ENCODE measurements at places on chromosomes 13 and 19. TPM values are rescaled to one million over a fixed set of nuclear protein-coding genes. Genes with fewer than 3 reads are reported as not detected.

DNA sequence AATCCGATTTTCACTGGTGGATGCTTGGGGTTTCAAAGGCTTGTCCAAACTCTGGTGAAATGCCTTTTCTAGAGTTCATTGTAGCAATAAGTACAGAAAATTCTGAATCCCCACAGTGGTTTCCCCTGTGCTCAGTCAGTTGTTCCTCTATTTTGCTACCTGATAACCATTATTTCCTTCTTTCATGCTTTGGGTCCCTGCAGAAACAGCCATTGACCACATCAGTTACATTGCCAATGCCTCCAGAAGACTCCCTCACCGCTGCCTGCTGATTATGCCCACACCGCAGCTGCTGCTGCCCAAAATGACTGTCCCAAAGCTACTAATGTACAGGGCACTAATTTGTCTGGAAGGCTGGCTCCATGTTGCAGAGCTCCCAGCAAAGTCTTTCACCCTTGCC, 517.3 kb downstream of the KLF12 start:
- DNase-seq: no peak

DNA sequence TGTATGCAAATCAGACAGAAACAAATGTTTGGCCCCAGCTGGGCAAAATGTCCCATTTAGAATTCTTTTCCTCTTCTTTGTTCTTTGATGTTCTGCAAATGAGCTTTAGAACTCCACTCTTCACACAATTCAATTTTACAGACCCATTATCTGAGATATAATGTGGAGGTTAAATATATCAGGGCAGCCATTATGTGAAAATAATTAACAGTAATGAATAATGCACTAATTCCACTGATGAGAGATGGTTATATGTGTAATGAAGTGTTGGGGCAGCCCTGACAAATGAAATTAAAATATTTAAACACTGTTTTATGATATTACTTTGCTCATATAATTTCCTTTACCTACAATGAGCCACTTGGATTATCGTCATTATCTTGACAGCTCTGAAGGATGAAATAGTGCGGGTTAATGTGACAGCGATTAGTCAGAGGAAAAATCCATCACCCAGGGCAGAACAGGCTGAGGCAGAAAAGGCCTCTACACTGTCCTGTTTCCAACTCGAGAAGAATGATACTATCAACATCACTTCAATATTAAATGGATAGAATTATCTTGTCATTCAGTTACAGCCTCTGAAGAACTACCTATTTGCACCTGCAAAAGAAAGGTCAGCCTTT, 321.1 kb downstream of the RBM26 start:
- DNase-seq: no peak

The LILRB1 gene
- total RNA-seq: 11.4 TPM

- no peak for DNase-seq
These were observed 370.8 kb downstream of the MYO16 start for GRCh38 chr13:109000207-109000606.

The CACNG6 gene
- not detected for total RNA-seq

- no peak for DNase-seq
These were observed 14.6 kb downstream of the CBARP start for GRCh38 chr19:1223018-1223855.

The COX6B2 gene
- not detected for total RNA-seq

DNA sequence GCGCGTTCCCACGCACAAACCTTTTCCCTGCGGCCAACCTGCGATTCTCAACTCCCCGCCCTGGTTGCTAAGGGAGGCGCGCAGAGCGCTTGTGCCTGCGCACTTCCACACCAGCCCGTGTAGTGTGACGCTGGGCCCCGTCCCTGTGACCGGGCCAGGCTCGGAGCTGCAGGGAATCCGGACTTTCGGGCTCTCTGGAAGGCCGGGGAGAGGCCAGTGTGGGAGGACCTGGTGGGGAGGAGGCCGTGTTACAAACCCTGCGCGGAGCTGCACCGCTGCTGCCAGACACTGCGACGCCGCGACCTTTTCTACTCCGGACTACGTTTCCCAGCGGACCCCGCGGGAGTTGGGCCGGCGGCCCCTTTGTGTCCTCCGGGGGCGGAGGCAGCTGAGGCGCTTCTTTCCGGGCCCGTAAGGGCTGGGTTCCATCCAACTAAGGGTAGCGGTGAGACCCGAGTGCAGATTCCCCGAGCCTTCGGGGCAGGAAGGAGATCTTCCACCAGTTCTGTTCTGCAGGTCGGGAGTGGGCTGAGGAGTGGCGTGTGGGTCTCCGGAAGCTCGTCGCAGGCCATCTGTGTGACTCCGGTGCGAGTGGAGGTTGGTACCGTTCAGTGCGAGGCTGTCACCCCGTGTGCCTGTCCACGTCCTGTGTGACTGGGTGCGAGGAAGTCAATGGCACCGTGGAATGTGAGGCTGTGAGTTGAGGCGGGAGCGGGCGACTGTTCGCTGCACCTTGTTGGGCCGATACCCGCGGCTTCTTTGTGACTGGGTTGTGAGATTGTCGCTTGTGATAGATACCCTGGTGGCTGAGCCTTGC, at the start of gene ZNF570:
Gene ZNF570, plus strand, starts transcription at position 396 of the 817 bp plus-strand sequence. CDS start 999 bp downstream, outside the sequence.
- DNase-seq: peak; percentile 90

The AMER2 gene
- not detected for total RNA-seq

DNA sequence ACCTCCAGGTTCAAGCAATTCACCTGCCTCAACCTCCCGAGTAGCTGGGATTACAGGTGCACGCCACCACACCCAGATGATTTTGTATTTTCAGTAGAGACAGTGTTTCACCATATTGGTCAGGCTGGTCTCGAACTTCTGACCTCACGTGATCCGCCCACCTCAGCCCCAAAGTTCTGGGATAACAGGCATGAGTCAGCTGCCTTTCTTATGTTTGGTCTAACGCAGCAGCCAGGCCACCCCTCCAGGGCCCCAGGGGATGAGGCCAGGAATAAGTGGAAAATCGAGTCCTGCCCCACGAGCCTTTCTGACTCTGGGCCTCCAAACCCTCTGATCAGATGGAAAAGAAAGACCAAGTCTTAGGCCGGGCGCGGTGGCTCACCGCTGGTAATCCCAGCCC, 44.5 kb downstream of the CERS4 start:
- DNase-seq: no peak

GRCh38 chr19:38900202-38900629, 447 bp downstream of the NFKBIB start:
- no peak for DNase-seq

DNA sequence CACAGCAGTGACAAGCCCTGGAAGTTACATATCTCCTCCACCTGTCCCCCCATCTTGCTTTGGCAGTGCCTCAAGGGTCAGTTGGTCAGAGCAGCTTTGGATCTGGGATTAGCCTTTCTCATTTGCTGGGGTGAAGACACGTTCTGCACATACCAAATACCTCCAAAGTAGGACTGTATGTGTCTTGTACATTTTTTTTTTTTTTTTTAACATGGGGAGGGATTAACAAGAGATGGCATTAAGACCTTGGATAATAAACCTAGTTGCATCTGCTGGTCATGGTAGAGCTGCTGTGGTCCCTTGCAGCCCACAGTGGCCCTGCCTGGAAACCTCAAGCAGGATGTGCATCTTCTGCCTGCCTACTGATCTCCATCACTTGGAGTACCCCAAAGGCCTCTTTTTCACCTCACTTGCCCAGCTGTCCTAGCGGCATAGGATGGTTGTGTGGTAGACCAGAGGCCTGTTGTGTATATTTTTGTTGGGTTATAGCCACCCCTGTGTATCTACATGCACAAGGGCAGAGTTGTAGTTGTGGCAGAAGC, 2.5 kb downstream of the RPS19 start:
- DNase-seq: no peak

DNA sequence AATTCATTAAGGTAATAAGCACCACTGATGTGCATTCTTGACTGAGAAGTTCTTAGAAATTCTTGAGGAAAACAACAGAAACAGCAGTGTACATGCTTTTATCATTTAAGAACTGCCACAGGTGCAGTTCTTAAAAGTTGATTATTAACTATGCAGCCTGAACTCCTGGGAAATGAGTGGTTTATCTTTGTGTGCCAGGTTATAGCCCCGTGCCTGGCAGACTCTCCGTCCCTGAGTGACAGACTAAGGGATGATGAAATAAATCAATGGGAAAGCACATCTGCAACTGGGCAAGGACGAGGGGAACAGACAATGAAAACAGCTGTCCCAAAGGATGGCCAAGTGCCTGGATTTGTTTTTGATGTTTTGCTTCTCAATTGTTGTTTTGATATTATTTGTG, 84.4 kb upstream of the SPATA13 start:
- DNase-seq: peak; percentile 69

The SYCN gene
- 1.1 TPM for total RNA-seq

The ETV2 gene
- 2.5 TPM for total RNA-seq

DNA sequence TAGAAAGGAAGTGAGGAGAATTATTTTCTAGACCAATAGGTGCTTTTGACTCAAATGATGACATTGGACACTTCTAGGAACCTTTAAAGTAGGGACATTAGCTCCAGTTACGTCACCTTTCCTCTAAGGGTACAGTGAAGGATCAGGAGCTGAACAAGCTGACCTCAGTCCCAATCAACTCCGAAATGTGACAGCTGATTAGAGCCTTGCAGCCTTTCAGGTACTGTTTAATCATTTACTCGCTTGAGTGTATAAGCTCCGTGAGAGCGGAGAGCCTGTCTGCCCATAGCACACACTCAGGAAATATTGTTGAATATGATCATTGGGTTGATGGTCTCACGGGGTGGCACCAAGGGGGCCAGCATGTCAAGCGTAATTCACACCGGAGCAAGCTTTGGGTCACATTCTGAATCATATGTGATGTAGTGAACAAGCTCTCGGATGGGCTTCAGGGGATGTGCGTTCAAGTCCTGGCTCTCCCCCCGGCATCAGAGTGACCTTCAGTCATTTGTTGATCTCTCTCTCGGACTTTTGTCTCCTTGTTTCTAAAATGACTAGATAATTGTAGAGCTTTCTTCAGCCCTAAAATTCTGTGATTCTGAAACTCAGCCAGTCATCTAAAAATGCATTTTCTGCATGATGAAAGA, 141.9 kb downstream of the ZIC5 start:
- DNase-seq: no peak

DNA sequence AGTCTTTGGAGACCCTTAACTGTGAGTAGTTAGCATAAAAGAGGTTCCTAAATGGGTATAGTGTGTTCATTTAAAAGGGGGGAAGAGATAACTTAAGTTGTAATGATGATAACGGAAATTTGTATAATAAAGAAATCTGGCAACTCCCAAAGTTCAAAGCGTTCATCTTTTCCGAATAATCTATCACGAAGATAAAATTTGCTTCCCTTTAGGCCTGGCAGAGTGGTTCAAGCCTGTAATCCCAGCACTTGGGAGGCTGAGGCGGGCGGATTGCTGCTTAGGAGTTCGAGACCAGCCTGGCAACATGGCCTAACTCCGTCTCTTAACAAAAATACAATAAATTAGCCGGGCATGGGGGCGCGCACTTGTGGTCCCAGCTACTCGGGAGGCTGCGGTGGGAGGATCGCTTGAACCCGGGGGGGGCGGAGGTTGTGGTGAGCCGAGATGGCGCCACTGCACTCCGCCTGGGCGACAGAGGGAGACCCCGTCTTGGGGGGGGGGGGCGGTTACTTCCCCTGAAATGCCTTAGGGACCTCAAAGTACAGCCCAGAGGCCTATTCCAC, 934 bp downstream of the N4BP2L2 start:
- DNase-seq: no peak

The ZNF221 gene
- total RNA-seq: 7.5 TPM

GRCh38 chr13:46486270-46486669, 66.7 kb upstream of the LRCH1 start:
- DNase-seq: no peak

GRCh38 chr13:39132286-39133230, 94.3 kb downstream of the NHLRC3 start:
- no peak for DNase-seq

GRCh38 chr19:14809272-14810057, 25.5 kb downstream of the OR7A5 start:
- DNase-seq: no peak

The ADAT3 gene
- 10.6 TPM for total RNA-seq

GRCh38 chr19:14542711-14543328, 13.4 kb downstream of the TECR start:
- no peak for DNase-seq

GRCh38 chr13:93903909-93904308, 575.6 kb downstream of the DCT start:
- no peak for DNase-seq

GRCh38 chr19:13825489-13826441, 30.5 kb downstream of the ZSWIM4 start:
- no peak for DNase-seq

GRCh38 chr19:33157906-33158305, 26.0 kb downstream of the WDR88 start:
- no peak for DNase-seq

The ZNF492 gene
- 0.14 TPM for total RNA-seq

- DNase-seq: no peak
These were observed 1586.0 kb upstream of the PRR20A start for GRCh38 chr13:55554741-55555140.

- DNase-seq: no peak
These were observed 82.6 kb downstream of the TBC1D4 start for GRCh38 chr13:75399168-75399878.

GRCh38 chr13:52195401-52195837, 36.0 kb upstream of the NEK3 start:
- DNase-seq: peak; percentile 78

The LILRB5 gene
- 6.5 TPM for total RNA-seq

DNA sequence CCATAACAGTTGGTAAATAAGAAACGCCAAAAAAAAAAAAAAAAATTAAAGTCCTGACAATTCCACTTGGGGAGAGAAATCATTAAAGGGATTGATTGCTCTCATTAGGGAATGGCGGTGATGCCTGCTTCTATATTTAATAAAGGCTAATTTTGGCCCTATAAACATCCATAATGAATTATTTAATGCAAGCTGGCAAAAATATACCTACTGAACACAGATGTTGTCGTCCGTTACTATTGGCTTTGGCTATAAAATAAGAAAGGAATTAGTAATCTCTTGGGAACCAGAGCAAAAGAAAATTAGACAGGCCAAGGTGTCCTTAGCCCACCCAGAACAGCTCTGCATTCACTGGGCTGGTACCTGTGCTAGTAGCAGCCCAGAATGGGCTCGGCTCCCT, 717.3 kb downstream of the DIAPH3 start:
- DNase-seq: no peak

GRCh38 chr19:12880551-12881171, 588 bp downstream of the DNASE2 start:
- DNase-seq: no peak

GRCh38 chr13:83340170-83340569, 542.1 kb downstream of the SLITRK1 start:
- DNase-seq: no peak

- DNase-seq: no peak
These were observed 4.9 kb upstream of the OLFM2 start for GRCh38 chr19:9941231-9941630.

DNA sequence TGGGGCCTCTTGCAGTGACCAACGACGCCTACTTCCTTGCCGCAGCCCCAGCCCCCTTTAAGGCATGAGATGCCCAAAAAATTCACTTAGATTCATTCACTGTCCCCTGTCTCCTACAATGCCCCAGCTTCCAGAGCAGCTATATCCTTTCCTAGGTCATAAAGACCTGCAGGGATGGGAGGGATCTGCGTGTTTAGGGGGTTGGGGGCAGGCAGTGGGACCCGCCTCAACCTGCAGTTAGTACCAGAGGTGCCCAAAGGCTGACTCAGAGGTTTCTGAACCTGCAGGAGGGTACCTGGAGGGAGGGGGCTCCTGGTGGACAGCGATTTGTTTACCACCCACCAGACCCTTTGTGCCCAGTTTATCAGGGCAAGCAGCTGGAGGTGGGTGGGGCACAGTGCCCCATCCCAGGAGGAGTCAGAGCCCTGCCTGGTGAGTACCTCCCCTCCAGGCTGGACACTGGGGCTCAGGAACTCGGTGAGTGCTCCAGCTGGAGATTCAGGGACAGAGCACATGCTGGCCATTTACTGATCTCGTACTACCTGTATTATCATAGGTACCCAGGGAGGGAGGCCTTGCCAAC, 10.1 kb downstream of the RPS28 start:
- DNase-seq: no peak

The PBX4 gene
- total RNA-seq: 9.9 TPM

The APOC4 gene
- not detected for total RNA-seq

Data from mucosa of gallbladder (tissue), 1 donor.